ENCODE measurements at places on chromosomes 16 and 17. TPM values are rescaled to one million over a fixed set of nuclear protein-coding genes. Genes with fewer than 3 reads are reported as not detected.

Gene PHOSPHO1
- not detected for total RNA-seq

Gene NR1D1
- total RNA-seq: 4.8 TPM

Gene SEPTIN1
- total RNA-seq: 161 TPM

Gene ADCY7
- total RNA-seq: 78.5 TPM

Gene KRTAP4-5
- not detected for total RNA-seq

Gene KRTAP1-5
- total RNA-seq: not detected

Gene TEKT5
- total RNA-seq: not detected

All from activated naive CD4-positive, alpha-beta T cell treated with anti-CD3 and anti-CD28 coated beads, Interleukin-2, amount 50 U/mL, for 72 hours (primary cell).